Ammon's horn (tissue), 1 donor: ENCODE measurements at places on chromosomes 13 and 19.
A peak's percentile ranks its signal among the peaks of the same experiment; 100 is the strongest.

DNA sequence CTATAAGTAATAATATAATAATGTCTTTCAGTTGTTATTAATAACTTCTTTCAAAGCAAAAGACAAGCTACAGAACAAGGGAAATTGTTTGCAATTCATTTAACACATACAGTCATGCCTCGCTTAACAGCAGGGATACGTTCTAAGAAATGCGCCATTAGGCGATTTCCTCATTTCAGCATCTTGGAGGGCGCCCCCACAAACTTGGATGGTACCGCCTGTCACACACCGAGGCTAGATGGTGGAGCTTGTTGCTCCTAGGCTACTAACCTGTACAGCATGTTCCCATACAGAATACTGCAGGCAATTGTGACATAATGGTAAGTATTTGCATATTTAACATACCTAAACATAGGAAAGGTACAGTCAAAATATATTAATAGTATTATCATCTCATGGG is 8.2 kb upstream of the ANKRD10 start:
- no peak for DNase-seq

GRCh38 chr13:24495151-24495729 is 17.3 kb downstream of the PARP4 start:
- DNase-seq: no peak

DNA sequence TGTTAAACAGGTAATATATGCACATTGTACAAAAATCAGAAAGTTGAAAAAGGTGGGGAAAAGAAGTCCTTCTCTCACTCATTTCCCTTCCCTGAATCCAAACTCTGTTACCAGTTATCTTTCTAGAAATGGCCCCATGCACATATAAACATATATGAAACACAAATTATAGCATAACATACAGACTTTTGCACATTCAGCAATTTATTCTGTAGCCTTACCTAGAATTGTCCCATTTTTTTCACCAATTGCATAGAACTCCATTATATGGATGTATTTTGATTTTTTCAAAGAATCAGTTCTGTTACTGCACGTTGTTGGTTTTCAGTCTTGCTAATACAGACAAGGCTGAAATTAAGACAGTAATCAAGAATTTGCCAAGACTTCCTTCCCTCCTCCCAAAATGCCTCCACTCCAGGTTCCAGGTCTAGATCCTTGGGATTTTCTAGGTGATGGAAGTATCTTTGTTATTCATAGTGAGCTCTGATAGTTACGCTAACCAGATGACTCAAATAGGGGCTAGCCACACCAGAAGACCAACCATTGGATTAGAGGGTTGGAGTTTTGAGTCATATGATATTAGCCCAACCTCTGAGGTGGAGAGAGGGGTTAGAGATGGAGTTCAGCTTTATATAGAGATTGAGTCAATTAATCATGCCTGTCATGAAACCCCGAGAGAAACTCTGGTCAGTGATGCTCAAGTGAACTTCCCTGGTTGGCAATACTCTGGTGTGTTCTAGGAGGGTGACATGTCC is 30.7 kb downstream of the GPR180 start:
- no peak for DNase-seq

GRCh38 chr13:29621051-29621800 is 25.7 kb upstream of the SLC7A1 start:
- no peak for DNase-seq

- DNase-seq: peak; percentile 58
Measured at GRCh38 chr13:76965759-76966421, 17.6 kb downstream of the ACOD1 start.

GRCh38 chr13:31460061-31460460 is 260.3 kb downstream of the B3GLCT start:
- no peak for DNase-seq

DNA sequence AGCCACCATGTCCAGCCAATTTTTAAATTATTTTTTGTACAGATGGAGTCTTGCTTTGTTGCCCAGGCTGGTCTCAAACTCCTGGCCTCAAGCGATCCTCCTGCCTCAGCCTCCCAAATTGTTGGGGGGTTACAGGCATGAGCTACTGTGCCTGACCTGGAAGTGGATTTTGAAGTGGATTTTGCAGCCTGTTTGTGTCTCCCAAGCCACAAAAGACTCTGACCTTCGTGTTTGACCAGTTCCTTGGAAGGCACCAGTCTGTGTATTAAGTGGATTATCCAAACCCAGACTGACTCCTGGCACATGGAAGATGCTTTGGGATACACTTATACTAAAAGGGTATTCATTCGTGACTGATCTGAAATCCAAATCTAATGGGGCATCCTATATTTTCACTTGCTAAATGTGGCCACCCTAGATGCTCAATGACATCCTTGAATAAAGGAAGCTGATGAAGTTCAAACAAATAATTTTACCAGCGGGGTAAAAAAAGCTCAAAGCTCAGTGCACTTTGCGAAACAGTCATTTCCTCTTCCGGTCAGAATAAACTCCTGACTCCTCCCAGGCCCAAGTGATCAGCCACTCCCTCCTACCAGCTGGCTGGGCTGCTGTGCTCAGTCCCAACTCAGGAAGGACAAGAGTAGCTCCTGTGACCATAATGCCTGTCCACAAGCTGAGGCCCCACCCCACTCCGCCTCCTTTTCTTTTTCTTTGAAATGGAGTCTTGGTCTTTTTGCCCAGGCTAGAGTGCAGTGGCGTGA is 32.6 kb upstream of the GATAD2A start:
- peak; percentile 67 for DNase-seq

- DNase-seq: no peak
Measured at GRCh38 chr13:51249255-51249654, 27.1 kb downstream of the FAM124A start.

DNA sequence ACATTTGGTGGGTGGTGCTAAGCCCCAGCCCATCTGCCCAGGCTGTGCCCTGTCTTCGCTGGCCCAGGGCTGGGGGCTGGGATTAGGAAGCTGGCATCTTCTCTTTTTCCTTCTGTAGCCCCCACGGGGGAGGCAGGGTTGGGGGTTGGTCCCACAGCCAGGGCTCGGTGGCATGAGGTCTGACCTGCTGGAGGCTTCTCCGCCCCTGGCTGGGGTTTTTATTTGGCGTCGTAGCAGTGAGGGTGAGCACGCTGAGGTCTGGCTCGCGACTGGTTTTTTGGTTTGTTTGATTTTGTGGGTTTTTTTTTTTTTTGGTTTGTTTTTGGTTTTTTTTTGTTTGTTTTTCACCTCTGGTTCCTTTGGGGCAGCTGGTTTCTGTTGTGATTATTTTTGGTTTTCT is 14.7 kb downstream of the ZNF574 start:
- no peak for DNase-seq
